ENCODE measurements at places on chromosomes 16 and 17.

- peak; percentile 59 for DNase-seq
Measured at GRCh38 chr16:88703486-88704309, 2.5 kb downstream of the RNF166 start.

DNA sequence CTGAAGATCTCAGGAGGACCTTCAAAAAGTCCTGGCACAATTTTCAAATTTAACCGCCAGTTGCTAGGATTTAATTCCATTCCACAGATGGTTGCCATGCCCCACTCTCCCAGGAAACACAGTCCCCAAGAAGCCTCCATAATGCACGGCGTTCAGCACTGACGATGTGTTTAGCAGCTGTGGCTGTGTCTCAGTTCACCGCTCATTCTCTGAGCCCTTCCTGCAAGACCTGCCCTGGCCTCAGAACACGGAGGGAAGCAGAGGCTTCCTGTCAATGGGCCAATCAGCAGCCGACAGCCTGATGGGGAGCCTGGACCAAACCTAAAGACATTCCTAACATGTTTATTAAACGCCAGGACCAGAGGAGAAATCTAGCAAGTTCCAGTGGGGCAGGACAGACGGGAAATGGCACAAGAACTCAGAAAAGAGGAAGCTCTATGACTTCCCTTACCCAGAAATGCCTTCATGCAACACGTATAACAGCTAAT lies 4.9 kb downstream of the MYLK3 start:
- no peak for DNase-seq

GRCh38 chr16:88059701-88060386 lies 108.6 kb downstream of the BANP start:
- no peak for DNase-seq

DNA sequence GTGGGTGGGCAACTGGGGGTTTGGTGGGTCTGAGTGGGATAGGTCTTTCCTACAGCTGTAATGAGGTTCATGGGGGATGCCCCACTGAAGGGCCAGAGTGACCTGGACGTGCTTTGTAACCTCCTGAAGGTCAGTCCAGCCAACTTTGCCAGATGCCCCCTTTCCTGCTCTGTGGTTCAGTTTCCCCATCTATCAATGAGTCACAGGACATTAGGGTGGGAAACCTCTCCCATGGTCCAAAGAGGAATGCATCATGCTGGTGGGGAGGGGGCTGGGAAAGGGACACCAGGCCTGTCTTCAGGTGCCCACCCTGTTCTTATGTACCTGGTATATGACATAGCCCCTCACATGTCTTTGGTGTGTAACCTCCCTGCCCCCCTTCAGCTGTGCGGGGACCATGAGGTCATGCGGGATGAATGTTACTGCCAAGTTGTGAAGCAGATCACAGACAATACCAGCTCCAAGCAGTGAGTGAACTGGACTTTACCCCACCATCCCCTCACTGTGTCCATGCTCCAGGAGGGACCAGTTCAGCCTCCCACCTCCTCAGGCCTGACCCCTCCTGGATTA lies 24.0 kb upstream of the ALKBH5 start:
- no peak for DNase-seq

DNA sequence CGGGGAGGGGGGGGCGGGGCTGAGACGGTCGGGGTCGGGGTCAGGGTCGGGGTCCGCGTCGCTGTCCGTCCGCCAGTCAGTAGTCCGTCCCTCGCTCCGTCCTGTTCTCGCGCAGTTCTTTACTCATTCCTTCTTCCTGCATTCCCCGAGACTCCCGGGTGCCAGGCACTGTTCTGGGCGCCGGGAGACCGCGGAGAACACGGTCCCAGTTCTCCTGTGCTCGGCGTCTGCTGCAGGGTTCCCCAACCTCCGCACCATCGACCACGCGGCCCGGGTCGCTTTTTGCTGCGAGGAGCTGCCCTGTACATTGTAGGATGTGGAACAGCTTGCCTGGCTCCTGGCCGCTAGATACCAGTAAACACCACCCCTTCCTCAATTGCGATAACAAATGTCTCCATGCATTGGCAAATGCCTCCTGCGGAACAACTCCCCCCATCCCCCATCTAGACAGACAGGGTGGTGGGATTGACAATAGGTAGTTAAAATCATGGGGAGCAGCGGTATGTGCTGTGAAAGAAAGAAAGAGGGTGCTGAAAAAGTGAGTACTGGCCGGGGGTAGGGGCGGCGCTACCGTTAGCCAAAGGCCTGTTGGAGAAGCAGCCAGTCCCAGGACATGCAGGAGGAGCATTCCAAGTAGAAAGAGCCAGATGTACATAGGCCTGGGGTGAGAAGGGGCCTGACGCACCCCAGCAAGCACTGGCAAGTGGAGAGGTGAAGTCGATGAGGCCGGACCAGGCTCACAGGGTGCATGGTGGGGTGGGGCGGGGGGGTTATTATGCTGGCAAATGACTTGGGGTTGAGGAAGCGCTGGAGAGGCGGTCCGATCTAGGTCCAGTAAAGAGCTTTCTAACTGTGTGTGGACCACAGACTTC lies 631 bp downstream of the TRAF7 start:
- no peak for DNase-seq

- no peak for DNase-seq
Measured at GRCh38 chr16:89600956-89601355, 12.5 kb upstream of the DPEP1 start.

DNA sequence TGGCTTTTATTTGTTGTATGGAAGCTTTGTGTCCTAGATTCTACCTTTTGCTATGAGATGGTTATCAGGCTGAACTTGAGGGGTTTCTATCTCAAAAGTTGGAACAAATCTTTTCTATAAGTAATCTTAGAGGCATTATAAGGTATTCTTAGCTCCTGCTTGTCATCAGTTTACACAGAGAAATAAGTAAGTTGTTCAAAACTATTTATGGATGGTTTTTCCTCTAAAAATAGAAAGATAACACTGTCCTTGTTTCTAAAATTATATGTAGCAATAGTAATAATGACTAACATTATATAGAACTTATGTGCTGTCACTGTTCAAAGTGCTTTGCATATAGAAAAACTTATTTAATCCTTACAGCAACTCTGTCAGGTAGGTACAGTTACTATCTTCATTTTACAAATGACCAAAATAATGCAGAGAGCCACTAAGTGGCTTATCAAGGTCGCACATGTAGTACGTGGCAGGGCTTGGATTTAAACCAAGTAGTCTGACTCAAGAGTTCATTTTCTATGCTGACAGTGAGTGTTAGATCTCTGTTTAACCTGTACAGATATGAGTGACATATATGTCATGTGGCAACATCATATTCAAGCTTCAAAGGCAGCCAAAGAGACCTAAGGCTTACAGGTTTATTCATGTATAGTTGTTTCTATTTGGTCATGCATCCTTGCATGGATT lies 59.0 kb downstream of the PHKB start:
- DNase-seq, result no peak

GRCh38 chr16:57617604-57618111 lies 10.8 kb upstream of the ADGRG1 start:
- DNase-seq, result no peak

GRCh38 chr17:78137392-78138203 lies 7.0 kb downstream of the TMC8 start:
- DNase-seq, result no peak

DNA sequence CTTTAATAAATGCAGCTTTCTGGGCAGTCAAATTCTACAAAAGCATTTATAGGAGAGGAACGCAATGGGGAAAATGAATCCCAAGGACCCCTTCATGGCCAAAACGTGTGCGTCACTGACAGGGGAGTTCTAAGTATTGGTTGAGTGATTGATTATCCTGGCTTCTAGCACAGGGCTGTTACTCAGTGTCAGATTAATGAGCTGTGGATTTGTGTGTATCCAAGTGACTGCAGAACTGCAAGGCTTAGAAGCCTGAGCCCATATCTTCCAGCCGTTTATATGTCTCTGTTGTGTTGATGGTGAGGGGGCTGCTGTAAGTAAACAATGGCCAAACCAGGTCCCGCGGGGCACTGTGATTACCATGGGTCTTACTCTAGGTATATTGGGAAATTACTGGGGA lies 129.4 kb downstream of the SHISA9 start:
- no peak for DNase-seq

DNA sequence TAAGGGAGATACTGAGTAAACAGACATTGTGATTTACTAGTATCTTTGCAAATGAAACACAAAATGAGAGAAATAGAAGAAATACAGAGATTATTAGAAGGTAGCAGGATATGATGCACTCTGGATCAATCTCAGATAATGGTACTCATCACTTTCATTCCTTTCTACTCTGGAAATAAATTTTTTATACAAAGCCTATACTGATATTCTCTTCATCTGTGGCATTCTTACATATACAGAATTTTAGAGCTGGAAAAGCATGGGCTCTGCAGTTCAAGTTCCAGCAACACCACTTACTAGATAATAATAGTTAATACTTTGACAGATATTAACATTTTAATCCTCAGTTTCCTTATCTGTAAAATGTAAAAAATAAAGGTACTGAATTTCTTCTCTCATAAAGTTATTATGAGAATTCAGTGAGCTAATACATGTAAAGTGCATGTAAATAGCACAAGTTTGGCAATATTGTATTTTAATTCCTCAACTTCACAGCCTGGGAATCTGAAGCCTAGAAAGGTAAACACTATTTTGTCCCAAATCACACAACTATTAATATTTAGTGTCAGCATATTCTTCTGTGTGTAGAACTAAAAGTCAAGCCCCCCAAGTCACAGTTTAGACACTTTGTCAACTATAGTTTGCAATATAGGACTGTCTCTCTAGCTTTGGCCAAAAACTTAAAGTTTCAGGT lies 6.5 kb downstream of the RNF43 start:
- no peak for DNase-seq

DNA sequence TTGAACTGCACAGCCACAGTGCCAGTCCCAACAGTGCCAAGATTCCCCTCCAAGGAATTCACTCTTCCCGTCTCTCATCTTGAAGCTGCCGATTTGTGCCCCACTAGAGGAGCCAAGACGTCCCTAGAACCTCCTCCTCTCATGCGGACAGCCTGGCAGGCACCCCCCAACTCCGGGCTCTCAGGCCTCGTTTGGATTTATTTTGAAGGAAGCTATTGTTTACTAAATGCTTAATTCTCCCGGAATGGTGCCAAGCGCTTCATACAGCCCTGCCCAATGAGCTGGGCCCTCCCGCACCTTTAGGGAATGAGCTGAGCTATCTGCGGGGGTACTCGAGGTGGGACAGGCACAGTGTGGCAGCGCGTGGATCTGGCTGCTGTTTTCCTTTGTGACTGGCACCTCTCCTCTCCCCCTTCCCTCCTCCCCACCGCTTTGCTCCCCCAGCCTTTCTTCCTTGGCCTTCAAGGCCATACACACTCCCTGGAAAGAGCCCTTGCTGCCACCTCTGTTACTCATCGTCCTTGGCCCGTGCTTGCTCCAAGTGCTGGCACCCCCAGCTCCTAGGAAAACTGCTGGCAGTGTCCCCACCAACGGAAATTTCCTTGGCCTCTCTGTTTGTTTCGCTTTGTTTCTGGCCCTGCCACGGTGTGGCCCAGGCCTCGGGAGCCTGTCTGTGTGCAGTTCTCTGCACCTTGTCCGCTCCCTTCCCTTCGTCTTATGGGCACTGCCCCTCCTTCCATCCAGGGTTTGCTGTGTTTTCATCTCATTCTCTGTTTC lies 49.9 kb upstream of the CDR2 start:
- DNase-seq, result no peak

DNA sequence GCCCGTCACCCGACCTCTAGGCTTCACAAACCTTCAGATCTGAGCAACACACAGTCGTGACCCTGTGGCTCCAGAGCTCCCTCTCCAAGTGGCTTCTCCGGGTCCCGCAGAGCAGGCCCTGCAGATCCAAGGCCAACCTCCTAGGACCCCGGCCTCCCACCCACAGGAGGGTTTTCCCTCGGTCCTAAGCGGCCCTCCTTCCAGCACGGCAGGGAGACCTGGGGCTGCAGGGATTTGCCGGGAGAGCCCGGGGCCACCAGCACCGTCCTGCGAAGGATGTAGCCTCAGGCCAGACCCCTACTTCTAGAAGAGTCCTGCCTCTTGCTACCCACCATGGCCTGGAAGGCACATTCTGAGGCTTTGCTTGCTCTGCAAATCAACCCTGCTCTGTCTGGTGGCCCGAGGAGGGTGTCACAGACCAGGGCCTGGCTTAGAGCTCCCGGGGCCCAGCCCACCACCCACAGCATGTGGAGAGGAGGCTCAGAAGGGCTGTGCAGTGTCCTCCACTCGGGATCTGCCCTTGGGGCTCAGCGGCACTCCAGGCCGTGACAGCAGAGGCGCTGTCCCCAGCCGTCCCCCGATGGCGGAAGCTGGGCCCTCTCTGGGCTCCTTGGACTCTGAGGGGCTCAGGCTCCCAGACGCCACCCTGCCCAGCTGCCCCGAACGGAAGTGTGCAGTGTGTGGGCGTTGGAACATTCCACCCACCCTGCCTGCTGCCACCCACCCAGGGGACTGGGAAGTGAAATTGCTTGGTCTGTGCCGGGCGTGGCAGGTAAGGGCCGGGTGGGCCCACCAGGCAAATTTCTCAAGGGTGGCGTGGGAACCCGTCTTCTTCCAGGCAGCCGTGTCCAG lies 28.8 kb upstream of the ACSF3 start:
- no peak for DNase-seq

DNA sequence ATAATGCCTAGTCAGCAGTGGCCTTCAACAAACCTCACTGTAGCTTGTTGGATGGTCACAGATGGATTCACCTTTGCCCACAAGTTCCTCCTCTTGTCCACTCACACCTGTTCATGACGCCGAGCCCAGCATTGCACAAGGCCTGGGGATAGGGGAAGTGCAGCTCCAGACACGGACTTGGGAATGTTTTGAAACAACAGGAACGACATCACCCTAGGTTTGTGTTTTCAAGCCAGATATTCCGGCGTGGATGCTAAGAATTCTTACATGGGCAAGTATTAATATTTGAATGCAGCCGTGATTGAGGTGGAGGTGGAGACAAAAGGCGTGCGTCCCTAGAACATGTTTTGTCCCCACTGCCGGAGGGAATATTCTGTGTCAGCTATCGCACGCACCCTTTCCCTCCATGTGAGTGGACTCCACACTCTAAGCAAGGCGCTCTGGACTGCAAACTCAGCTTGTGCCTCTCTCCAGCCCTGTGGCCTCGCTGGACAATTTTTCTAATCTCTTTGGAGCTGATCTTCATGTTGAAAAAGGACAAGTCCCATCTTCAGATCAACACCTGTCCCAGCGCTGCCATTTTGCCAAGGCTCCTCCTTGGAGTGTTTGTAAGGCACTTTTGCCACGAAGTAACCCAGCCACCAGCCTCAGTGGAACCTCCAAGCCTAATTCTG lies 2.0 kb upstream of the BANP start:
- DNase-seq, result no peak
